Right ventricle myocardium inferior (tissue), 1 donor: ENCODE measurements at places on chromosomes 2 and 18.

DNA sequence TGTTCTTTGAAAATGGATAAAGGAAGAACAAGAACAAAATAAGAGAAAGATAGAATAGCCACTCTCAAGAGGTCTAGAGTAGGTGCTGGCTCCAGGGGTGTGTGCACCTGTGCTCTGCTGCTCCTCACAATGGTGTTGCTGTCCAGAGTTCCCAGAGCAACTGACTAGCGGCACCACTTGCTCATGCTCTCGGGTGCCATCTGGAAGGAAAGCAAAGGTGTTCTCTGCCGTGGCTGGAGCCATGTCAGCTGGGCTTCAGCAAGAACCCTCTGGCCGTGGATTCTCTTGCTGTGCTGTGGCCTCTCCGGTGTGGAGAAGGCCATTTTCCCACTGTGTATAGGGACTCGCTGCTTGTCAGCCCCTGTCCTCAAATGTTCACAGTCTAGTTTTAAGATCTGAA is 114.6 kb upstream of the TEX51 start:
- no peak for DNase-seq

DNA sequence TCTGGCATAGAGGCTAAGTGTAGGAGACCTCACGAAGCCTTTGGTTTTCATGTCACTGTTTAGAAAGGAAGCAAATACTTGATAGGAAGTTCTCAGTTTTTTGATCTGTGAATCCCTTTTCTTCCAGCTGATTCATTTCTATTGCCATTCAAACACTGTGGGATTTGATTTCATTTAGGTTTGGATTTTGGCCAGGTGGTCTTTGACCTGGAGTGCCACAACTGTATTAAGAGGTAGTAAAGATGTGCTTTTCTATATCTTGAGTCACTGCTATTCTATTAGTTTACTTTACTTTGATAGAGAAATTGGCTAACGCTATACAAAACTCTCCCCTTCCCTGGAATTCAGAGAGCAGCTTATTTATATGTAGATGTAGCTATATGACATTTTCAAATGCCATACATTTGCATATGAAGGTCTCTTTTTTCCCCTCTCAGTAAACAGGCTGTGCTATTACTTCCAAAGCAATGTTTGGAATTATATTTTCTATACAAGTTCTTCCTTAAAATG is 132.4 kb upstream of the CAVIN2 start:
- no peak for DNase-seq

DNA sequence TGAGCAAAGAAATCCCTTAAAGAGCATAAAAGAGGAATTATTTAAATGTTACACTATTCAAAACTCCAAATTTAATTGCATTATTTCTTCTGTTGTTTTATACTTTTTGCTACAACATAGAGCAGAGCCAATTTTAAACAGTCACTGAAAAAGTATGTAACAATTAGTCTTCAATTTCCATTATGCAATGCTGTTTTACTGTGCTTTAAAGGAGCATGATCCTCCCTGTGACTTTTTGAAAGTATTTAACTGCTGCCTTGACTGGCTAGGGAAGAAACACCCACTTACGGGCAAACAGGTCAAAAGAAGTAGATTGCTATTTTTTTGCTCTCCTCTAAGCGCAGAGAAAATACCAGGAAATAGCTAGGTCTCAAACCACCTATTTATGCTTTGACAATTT is 217.4 kb upstream of the GCFC2 start:
- DNase-seq, result no peak

- no peak for DNase-seq
These were observed 106.0 kb upstream of the MAP3K20 start for GRCh38 chr2:172969609-172970008.

- DNase-seq, result no peak
These were observed 356.8 kb downstream of the SUCLG1 start for GRCh38 chr2:84102274-84102673.

- DNase-seq, result no peak
These were observed 106.4 kb upstream of the NCKAP5 start for GRCh38 chr2:133674433-133675331.

GRCh38 chr2:232942831-232943230 is 70.2 kb downstream of the NGEF start:
- DNase-seq, result no peak

GRCh38 chr18:6751222-6751621 is 21.7 kb downstream of the ARHGAP28 start:
- DNase-seq, result no peak

GRCh38 chr2:21183726-21184125 is 60.0 kb downstream of the TDRD15 start:
- DNase-seq, result no peak

GRCh38 chr2:203691149-203691548 is 15.3 kb upstream of the CD28 start:
- no peak for DNase-seq

DNA sequence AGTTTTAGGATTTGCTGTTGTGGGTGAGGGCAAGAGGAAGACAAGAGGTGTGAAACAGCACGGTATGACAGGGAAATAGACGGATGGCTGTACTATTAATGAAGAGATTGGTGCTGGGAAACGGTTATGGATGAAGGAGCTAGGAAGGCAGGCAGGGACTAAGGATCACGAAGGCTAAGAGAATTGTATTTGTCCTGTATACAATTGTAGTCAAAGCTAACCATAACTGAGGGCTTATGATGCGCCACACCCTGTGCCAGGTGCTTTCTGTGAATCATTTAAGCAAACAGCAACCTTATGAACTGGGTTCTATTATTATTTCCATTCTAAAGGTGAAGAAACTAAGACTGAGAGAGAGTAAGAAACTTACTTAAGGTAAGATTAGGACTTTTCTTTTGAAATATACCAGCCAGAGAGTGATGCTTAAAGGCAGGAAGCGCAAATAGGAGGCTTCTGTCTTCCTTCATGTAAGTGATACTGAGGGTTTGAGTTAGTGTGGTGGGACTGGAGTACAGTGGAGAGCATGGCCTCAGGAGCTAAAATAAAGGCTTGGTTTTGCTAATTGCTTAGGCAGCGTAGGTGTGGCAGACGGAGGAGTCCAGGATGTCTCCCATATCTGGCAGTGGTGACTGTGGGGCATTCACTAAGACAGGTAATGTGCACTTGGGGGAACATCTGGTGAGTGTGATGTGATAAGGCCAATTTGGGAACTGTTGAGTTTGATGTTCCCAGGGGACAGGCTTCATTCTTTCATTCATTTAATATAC is 85.8 kb downstream of the PLEKHM3 start:
- DNase-seq, result no peak

DNA sequence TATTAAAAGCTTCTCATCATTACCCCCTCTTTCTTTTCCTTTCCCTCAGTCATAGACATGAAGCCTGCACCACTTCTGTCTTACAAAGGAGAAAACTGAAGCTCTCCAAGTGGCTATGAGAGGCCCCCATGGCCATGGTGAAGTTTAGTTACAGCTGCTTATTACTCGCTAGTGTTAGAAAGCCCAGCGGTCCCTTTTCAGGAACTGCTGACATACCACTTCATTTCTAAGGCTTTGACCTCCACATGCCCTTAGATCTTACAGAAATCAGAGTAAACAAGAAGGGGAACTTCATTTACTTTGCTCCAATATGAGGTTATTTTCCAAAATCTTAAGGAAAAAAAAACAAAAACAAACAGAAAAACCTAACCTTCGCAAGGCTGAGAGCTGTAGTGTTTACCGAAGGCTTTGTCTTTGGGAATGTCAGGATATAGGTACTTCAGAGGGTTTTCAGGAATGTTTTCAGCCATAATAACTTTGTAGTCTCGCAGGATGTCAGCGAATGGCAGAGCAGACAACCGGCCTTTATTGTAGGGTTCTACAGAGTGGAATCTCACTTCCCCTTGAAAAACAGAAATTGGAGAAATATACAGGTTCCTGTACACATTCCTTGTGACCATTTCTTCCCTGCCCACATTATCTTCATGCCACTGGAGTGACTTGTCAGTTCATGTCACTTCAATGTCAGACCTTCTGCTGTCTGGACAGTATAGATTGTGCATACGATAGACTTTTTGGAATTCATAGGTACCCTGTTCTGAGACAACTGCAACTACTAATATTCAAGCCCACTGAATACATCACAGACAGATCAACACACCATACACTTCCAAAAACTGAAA is 18.8 kb upstream of the STAT1 start:
- DNase-seq, result no peak

- DNase-seq, result no peak
These were observed 202.0 kb upstream of the SLC14A2 start for GRCh38 chr18:45413180-45413836.

- DNase-seq, result no peak
These were observed 636.2 kb upstream of the CHAC2 start for GRCh38 chr2:53131416-53131815.

DNA sequence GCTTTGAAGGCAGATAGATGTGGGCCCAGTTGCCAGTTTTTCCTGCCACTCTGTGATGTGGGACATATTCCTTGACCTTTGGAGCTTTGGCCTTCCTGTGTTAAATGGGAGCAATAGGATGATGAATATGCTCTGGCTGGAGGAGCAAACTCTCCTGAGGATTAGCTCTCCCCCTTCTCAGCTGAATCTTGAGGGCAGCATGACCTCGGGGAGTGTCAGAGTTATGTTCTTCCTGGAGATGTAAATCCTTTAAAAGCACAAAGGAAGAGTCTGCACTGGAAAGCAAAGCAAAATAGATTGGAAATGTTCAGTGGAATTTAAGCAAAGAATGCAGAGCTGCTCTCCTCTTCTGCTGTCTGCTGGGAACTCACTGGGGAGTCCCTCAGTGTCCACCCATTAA is 160.1 kb downstream of the ALK start:
- DNase-seq, result no peak

DNA sequence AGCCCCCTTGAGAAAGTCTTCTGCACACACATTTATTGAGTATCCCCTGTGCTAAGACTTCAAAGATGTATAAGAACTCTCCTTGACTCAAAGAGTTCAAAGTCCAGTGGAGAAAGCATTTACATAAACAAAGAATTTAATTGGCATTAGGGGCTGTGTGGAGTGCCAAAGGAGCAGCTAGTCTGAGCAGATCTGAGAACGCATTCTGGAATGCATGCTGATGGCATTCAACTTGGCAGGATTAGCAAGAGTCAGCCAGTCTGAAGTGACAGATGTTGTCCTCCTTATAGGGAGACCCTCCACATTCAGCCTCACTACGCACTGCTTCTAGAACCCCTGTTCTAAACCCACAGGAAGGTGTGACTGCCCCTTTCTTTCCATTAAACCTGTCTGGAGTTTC is 191.5 kb downstream of the RAD51AP2 start:
- DNase-seq, result no peak

- no peak for DNase-seq
These were observed 28.0 kb downstream of the ACKR3 start for GRCh38 chr2:236597629-236598028.

DNA sequence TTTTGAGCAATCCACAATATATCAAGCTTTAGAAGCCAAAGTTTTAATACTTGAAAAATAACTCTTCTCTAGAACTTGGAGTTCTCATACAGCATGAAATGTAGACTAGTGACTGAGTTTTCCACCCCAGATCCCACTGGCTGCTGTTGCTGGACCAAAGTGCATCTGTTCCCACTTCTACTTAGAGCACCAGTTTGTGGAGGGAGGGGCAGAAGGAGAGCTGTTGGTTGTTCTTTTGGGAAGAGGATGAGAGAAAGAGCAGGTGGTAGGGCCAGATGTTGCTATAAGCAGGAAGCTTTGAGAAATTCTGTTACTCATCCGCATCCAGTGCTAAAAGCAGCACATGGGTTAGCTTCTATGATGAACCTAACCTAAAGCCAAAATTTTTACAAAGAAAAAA is 59.0 kb downstream of the MBD2 start:
- DNase-seq, result no peak

- DNase-seq, result no peak
These were observed 3.5 kb upstream of the FAM124B start for GRCh38 chr2:224405412-224405811.

DNA sequence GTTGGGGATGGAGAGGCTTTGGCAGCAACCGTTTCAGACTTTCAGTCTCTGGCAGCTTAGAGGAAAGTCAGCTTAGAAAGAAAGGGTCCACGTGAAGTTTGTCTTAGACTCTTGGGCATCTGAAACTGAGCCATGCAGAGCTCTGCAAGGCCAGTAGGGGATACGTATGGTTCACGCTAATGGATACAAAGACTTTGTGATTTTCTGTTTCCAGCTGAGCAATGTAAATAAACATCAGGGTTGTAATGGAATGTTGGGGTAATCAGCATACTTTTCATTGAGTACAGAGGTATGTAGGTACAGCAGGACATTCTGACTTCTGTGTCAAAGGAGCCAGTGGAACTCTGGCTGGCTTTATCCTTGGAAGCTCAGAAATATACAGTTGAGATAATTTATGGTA is 31.0 kb downstream of the RALB start:
- no peak for DNase-seq

GRCh38 chr2:191252699-191253098 is 7.5 kb downstream of the MYO1B start:
- DNase-seq, result no peak

GRCh38 chr2:182404975-182405561 is 21.8 kb downstream of the PDE1A start:
- no peak for DNase-seq
